ENCODE measurements at places on chromosomes 1 and 21.

DNA sequence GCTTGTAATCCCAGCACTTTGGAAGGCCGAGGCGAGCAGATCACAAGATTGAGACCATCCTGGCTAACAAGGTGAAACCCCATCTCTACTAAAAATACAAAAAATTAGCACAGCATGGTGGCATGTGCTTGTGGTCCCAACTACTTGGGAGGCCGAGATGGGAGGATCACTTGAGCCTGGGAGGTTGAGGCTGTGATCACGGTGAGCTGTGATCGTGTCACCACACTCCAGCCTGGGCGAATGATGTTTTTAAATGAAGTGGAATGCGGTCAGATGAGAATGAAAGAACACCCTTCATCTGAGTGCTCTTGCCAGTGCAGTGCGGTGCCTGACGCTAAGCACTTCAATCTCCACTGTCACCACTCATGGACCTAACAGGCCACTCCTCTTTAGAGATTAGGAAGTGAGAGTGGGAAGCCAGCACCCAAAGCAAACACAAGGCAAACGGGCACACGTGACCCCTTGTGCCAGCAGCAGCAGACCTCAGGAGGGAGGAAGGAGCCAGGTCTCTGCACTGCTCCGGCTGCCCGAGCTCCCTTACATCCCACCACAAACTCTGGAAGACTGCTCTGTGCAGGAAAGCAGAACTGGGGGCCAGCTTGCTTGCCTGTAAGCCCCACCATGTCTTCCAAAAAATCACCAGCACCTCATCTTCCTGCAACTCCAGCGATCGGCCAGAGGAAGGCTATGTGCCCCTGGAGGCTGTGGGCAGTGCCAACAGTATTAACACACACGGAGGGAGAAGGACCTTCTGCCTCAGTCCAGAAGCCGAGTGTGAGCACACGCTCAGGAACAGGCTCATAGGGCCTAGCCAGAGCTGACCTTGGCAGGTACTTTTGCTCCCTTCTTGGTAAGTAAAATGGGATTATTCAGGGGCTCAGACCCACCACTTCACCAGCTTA lies 9.7 kb downstream of the CTNNBIP1 start:
- DNase-seq = peak; percentile 51

GRCh38 chr1:74583397-74583796 lies 71.0 kb upstream of the LRRC53 start:
- DNase-seq = peak; percentile 25

- no peak for DNase-seq
Measured at GRCh38 chr1:174352883-174353608, 94.7 kb upstream of the GPR52 start.

GRCh38 chr1:8481650-8482380 lies 163.9 kb downstream of the SLC45A1 start:
- no peak for DNase-seq

DNA sequence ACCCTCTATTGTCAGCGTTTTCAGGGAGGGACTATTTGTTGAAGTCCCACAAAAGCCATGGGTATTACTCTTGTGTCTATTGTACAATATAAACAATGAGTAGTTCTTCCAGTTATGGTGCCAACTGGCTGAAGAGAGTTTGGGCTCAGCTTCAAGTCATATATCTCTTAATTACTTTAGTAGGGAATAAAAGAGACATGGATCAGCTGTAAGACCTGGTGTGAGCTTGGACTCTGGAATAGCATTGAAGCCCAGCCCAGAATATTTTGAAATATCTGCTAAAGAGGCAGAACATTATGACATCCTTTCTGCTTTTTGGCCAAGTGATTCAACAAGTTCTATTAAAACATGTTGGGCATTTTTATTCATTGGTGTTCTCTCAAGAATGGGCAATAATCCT lies 224.9 kb downstream of the BACH1 start:
- DNase-seq = no peak

Measured in GM12865 (cell line).